ENCODE measurements at places on chromosomes 11 and 22. TPM values are rescaled to one million over a fixed set of nuclear protein-coding genes. Genes with fewer than 3 reads are reported as not detected.

The DEFB131B gene
- total RNA-seq = not detected

The WNT7B gene
- total RNA-seq = 58.6 TPM

The CDC42EP1 gene
- 33.4 TPM for total RNA-seq

The MAJIN gene
- total RNA-seq = not detected

The WBP2NL gene
- total RNA-seq = 4.2 TPM

The MRGPRX4 gene
- total RNA-seq = not detected

The CRYBB2 gene
- 0.47 TPM for total RNA-seq

The PSMA1 gene
- 138 TPM for total RNA-seq

The OR51E2 gene
- 7.4 TPM for total RNA-seq

The PSMD13 gene
- total RNA-seq = 87.5 TPM

The TRIM49 gene
- not detected for total RNA-seq

The UBQLN3 gene
- total RNA-seq = 0.70 TPM

The TYR gene
- not detected for total RNA-seq

The FDXACB1 gene
- total RNA-seq = 3.8 TPM

The ISX gene
- not detected for total RNA-seq

The TNNT3 gene
- 57.7 TPM for total RNA-seq

The OR51F2 gene
- not detected for total RNA-seq

The DRICH1 gene
- 2.3 TPM for total RNA-seq

The DYNC2H1 gene
- 26.2 TPM for total RNA-seq

The DSCAML1 gene
- total RNA-seq = 0.81 TPM

The BBOX1 gene
- 0.73 TPM for total RNA-seq

The MS4A18 gene
- not detected for total RNA-seq

The MS4A7 gene
- 33.2 TPM for total RNA-seq

The TMEM126B gene
- 36.6 TPM for total RNA-seq

The MS4A4A gene
- total RNA-seq = 8.4 TPM

The MS4A1 gene
- total RNA-seq = 0.49 TPM

The RAB39A gene
- total RNA-seq = 0.42 TPM

The EFCAB6 gene
- total RNA-seq = 8.8 TPM

The PHLDB1 gene
- total RNA-seq = 93.1 TPM

The TMEM45B gene
- 94.3 TPM for total RNA-seq

The CNTF gene
- total RNA-seq = 1.8 TPM

The ZNF195 gene
- total RNA-seq = 51.4 TPM

The OR6T1 gene
- not detected for total RNA-seq

The ANKK1 gene
- 1.4 TPM for total RNA-seq

The PLA2G3 gene
- total RNA-seq = not detected

The ZBTB16 gene
- 166 TPM for total RNA-seq

The SERPINH1 gene
- total RNA-seq = 109 TPM

The TMEM191B gene
- total RNA-seq = 1.5 TPM

The E2F8 gene
- 3.0 TPM for total RNA-seq

The GSTT2B gene
- 6.9 TPM for total RNA-seq

The BLID gene
- total RNA-seq = 2.6 TPM

The LAYN gene
- 8.6 TPM for total RNA-seq

The ARHGAP8 gene
- total RNA-seq = 33.7 TPM

The PRG3 gene
- not detected for total RNA-seq

The KRTAP5-9 gene
- 10.3 TPM for total RNA-seq

The VPS37C gene
- 30.8 TPM for total RNA-seq

The IL17REL gene
- total RNA-seq = not detected

The OR4P4 gene
- total RNA-seq = not detected

The ELFN2 gene
- total RNA-seq = 0.10 TPM

The KREMEN1 gene
- total RNA-seq = 16.5 TPM
